Right lobe of liver (tissue), 6 donors: ENCODE measurements at places on chromosomes 3 and 15. TPM values are rescaled to one million over a fixed set of nuclear protein-coding genes. Genes with fewer than 3 reads are reported as not detected.

Gene GOLGA6D
- total RNA-seq, result 0.12 TPM

Gene GALNT15
- total RNA-seq, result 9.2 TPM

Gene BBX
- total RNA-seq, result 15.0 TPM

Gene AADACL2
- total RNA-seq, result not detected

Gene FBN1
- total RNA-seq, result 5.2 TPM

Gene CLRN1
- not detected for total RNA-seq

Gene GOLGA8Q
- total RNA-seq, result not detected

Gene DLL4
- total RNA-seq, result 8.7 TPM
